ELR (cell line): ENCODE measurements at places on chromosomes 12 and 14.
A peak's percentile ranks its signal among the peaks of the same experiment; 100 is the strongest.

- DNase-seq: peak; percentile 5
These were observed 2.3 kb downstream of the DGLUCY start for GRCh38 chr14:91115986-91116770.

DNA sequence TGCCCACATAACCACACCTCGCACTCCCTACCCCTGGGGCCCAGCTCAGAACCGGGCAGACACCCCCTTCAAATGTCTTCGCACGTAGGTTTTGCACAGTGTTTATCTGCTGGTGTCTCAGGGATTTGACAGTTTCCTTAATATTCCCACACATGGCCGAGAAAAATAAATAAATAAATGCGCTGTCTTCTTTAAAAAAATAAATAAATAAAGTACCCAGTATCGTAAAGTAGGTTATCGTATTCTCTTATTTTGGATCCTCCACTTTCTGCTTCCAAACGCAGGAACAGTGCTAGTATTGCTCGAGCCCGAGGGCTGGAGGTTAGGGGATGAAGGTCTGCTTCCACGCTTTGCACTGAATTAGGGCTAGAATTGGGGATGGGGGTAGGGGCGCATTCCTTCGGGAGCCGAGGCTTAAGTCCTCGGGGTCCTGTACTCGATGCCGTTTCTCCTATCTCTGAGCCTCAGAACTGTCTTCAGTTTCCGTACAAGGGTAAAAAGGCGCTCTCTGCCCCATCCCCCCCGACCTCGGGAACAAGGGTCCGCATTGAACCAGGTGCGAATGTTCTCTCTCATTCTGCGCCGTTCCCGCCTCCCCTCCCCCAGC is 710 bp upstream of the FOS start:
- DNase-seq: no peak

DNA sequence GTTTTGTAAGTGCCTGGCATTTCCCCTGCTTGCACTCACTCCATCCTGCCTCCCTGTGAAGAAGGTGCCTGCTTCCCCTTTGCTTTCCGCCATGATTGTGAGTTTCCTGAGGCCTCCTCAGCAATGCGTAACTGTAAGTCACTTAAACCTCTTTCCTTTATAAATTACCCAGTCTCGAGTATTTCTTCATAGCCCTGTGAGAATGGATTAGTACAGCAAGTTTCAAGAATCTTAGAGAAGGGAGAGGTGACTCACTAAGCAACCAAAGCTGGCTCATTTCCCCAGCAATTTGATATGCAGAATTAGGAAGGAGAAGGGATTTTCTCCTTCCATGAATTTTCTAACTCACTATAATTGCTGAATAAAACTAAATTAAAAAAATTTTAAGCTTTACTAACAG is 251.0 kb upstream of the FOXG1 start:
- DNase-seq: peak; percentile 86

DNA sequence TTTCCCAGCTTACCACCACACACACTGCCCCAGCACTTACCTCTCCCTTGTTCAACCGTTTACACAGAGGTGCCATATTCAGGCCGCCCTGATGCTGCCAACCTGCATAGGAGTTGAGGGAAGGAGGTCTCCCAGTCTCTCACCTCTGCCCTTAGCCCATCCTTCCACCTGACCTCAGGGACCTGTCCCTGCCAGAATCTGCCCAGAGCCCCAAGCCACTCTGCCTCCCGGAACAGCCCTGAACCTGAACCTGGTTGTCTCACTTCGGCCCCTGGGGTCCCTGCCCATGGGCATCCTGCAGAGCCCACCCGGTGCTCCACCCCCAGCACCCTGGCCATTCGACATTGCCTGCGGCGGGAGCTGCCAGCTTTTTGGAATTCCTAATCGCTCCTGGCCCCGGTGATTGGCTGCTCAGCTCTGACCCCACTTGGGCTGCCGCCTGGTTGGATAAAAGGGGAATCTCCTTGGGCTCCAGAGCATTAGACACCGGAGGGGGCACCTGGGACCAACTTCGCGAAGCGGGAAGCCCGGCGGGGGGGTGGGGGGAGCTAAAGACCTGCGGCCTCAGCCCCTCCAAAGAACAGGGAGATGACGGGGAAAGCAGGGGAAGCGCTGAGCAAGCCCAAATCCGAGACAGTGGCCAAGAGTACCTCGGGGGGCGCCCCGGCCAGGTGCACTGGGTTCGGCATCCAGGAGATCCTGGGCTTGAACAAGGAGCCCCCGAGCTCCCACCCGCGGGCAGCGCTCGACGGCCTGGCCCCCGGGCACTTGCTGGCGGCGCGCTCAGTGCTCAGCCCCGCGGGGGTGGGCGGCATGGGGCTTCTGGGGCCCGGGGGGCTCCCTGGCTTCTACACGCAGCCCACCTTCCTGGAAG is at the start of gene VSX2:
TSS of gene VSX2 (plus strand) at position 476 of the 874 bp plus-strand sequence. CDS start at position 589, 113 bp downstream.
- no peak for DNase-seq

DNA sequence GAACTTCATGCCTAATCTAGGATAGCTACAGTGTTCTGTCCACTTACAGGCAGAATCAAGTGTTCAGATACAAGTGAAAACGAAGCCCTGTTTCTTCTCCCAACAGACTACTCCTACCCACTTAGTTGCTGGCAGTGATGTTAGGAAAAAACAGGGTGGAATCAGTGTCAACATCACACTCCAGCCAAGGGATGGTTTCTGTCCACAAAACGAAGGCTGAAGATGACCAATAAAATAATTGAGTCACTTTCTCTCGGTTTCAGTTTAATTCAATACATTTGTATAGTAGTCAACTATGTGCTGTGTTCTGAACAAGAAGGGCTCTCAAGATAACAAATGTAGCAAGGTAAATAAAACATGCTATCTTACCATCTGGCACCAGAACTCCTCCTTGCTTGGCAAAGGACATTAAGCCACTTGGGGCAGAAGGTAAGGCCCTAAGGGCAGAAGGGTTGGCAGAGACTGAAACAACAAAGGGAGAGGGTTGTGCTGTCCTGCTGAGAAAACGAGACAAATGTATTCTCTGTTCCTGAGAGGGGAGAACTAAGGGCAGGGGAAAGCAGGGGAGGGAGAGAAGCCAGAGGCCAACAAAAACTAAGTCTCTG is 393.6 kb downstream of the DPF3 start:
- no peak for DNase-seq

- peak; percentile 19 for DNase-seq
These were observed 186.7 kb upstream of the NEDD1 start for GRCh38 chr12:96720363-96720705.

GRCh38 chr12:28998662-28999120 is 150.4 kb upstream of the FAR2 start:
- DNase-seq: peak; percentile 9

- no peak for DNase-seq
These were observed 63.6 kb upstream of the ARID2 start for GRCh38 chr12:45665941-45666340.

DNA sequence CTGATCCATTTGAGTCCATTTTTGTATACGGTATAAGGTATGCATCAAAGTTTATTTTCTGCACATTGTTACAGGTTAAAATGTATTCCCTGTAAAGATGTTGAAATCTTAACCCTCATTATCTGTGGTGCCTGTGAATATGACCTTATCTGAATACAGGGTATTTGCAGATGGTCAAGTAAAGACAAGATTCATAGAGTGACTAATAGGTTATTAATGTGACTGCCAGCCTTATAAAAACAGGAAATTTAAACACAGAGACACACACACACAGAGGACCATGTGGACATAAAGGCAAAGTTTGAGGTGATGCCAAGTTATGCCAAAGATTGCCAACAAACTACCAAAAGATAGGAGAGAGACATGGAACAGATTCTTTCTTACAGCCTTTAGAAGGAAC is 347.2 kb upstream of the DCN start:
- DNase-seq: peak; percentile 10

DNA sequence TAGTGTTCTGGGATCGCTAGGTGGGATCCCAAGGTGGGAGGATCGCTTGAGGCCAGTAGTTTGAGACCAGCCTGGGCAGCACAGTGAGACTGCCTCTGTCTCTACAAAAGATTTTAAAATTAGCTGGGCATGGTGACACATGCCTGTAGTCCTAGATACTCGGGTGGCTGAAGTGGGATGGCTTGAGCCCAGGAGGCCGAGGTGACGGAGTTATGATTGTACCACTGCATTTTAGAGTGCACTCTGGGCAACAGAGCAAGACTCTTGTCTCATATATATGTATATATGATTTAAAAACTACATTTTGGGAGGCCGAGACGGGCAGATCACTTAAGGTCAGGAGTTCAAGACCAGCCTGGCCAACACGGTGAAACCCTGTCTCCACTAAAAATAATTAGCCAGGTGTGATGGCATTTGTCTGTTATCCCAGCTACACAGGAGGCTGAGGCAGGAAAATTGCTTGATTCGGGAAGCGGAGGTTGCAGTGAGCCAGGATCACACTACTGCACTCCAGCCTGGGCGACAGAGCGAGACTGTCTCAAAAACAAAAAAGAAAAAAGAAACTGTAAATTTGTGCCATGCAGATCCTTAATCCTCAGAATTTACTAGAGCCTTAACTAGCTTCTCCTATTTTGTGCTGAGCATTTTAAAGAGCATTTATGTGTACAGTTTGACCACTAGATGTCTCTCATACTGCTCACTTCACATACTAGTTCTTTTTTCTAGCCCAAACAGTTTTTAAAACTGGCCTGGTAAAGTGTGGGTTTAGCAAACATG is 114.8 kb downstream of the MON2 start:
- DNase-seq: peak; percentile 74

GRCh38 chr14:80867091-80867490 is 74.4 kb downstream of the CEP128 start:
- peak; percentile 63 for DNase-seq

- no peak for DNase-seq
These were observed 367.0 kb upstream of the TMEM132C start for GRCh38 chr12:127899971-127900370.

GRCh38 chr14:91929700-91930099 is 17.8 kb downstream of the FBLN5 start:
- DNase-seq: no peak

- DNase-seq: no peak
These were observed 159.3 kb downstream of the SLC25A21 start for GRCh38 chr14:37013078-37013477.

- no peak for DNase-seq
These were observed 1.6 kb downstream of the CBLN3 start for GRCh38 chr14:24427537-24428508.

DNA sequence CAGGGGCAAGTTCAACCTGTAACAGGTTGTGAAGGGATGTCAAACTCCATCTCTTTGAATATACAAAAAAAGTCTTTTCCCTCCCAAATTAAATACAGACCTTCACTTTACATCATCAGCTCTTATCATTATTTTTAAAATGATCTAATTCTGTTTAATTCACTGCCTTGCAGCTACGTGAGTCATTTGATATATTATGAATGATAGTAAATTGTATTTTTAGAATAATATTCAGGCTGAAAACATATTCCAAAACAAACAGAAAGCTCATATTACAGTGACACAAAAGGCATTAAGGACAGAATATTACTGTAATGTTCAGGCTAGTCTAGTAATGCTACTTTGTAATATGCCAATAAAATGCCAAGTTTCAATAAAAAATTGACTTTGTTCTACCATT is 53.3 kb downstream of the BCAT1 start:
- no peak for DNase-seq

GRCh38 chr12:92561543-92561899 is 141.3 kb upstream of the PLEKHG7 start:
- DNase-seq: no peak

GRCh38 chr14:58066115-58066514 is 85.9 kb downstream of the ARMH4 start:
- DNase-seq: no peak

- DNase-seq: no peak
These were observed 585.5 kb upstream of the ATXN7L3B start for GRCh38 chr12:73951956-73952703.

GRCh38 chr12:126952096-126953007 is 1314.6 kb upstream of the TMEM132C start:
- DNase-seq: no peak

DNA sequence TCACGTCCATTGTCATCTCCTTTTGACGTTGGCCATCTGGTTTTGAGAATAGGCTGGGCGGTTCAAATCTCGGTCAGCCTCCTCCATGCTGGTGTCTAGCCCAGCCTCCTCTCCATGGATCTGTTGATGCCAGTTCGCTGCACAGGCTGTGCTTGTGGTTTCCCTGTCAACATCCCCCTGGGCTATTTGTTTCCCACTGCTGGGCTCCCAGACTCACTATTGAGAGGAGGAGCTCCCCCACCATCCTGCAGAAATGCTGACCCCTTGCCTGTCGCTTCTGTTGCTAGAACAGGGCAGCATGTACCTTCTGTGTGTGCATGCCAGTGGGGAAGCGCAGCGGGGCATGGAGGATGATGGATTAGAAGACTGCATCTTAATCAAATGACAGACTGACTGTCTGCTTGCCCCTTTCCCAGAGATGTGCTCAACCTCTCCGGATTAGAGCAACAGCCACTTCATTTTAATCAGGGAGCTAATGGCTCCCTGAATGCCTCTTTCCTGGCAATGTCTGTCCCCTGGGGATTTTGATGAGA is 170.5 kb downstream of the TSPAN9 start:
- no peak for DNase-seq

- no peak for DNase-seq
These were observed 183.4 kb upstream of the PPFIA2 start for GRCh38 chr12:81942594-81942993.

- no peak for DNase-seq
These were observed 238.1 kb downstream of the FOXN3 start for GRCh38 chr14:89178800-89179535.

- DNase-seq: no peak
These were observed 70.0 kb downstream of the TTC6 start for GRCh38 chr14:37665479-37665878.

DNA sequence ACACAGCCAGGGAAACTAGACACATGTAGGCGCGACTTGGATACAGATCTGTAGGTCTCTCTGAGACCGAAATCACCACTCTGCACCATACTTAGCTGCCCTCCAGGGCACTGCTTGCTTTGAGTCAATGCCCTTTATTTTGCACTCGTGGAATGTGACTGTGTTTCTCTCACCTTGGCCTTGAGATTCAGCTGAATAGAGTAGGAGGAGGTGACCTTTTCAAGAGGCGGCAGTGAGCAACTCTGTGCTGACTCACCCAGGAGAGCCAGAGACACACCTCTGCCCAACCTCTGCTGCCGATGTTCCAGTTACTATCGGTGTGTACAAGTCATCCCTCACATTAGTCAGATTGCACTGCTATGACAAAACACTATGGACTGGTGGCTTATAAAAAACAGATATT is 583.4 kb downstream of the VRK1 start:
- no peak for DNase-seq

DNA sequence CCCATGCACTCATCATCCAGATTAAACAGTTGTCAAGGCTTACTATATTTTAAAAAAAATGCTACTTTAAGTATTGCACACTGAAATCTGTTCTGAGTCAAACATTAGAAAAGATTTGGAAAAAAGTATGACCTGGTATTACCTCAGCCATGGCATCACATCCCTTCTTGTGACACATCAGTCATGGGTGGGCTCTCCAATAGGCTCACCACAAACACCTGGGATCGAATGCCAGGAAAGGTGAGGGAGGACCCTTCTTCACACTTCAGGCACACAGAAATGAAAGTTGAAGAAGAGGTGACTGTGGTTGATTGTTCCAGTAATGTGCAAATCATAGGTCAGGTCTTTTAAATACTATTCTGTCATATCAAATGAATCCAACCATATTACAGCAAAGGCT is 36.6 kb upstream of the GZMB start:
- no peak for DNase-seq

- no peak for DNase-seq
These were observed 9.1 kb upstream of the HOXC4 start for GRCh38 chr12:54044425-54045103.
